Naive B cell (primary cell): ENCODE measurements at places on chromosomes 13 and 19. TPM values are rescaled to one million over a fixed set of nuclear protein-coding genes. Genes with fewer than 3 reads are reported as not detected.

Gene CABP5
- not detected for polyA plus RNA-seq

DNA sequence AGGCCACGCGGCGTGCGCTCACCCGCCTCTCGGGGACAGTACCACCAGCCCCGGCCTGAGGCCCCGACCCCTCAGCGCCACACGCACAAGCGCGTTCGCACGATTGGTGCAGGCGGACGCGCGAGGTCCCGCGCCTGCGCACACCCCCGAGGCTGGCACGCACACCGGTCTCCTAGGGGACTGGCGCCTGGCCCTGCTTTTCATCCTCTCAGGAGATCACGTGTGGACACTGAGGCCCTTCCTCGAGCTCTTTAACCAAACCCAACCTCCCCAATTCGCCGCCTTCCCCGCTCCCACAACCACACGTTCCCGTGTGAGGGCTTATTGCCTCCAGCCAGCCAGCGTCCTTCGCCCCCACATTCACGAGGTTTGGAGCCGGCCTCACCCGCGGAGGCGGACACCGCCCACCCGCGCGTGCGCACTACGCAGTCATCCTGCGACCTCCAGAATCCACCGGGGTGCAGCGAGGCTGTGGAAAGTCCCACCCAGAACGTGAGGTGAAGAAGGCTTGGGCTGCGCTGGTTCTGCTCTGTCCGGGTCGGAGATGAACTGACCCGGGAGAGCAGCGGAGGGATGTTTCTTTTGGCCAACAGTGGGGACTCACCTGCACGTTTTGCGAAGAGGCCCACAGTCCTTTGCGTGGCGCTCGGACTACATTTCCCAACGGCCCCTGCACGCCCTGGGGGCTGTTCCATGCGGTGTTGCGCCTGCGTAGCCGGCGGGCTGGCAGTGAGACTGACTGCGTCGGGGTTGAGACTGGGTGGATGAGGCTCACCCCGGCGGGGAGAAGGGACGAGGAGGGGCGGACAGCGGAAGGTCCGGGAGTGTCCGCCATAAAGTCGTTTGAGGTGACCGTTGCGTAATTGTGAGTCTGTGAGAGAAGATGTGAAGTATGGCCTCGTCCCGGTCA is 539 bp upstream of the ZNF667 start:
- peak; percentile 94 for DNase-seq
- peaks cover 55% of the 10 kb centered on the region for H3K4me1 ChIP-seq
- H3K36me3 ChIP-seq: peaks cover 11% of the 10 kb centered on the region
- H3K4me3 ChIP-seq: peak overlapping the region; percentile 95
- peak overlapping the region; percentile 100 for H3K27ac ChIP-seq
- H3K27me3 ChIP-seq: peaks cover 9% of the 10 kb centered on the region

DNA sequence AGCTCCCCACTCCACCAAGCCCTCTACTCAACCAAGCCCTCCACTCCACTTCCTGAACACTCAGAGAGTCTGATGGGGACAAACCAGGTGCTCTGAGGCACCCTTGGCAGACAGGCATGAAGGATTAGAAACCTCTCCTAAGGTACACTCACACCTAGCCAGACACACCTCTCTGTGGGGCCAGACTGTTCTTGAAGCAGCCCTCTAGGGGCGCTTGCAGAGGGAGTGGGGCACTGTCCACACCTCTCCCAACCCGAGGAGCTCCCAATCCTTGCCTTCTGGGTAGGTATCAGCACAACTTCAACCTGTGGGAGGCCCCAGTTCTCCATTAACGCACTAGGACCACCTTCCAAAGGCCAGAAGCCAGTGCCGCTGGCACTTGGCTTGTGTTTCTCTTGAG is 108.7 kb upstream of the VSTM2B start:
- no peak overlapping the region for H3K4me3 ChIP-seq
- DNase-seq: no peak
- H3K27ac ChIP-seq: no peak overlapping the region
- no peaks in the 10 kb centered on the region for H3K36me3 ChIP-seq
- H3K27me3 ChIP-seq: no peaks in the 10 kb centered on the region

Gene CALR3
- polyA plus RNA-seq: not detected

DNA sequence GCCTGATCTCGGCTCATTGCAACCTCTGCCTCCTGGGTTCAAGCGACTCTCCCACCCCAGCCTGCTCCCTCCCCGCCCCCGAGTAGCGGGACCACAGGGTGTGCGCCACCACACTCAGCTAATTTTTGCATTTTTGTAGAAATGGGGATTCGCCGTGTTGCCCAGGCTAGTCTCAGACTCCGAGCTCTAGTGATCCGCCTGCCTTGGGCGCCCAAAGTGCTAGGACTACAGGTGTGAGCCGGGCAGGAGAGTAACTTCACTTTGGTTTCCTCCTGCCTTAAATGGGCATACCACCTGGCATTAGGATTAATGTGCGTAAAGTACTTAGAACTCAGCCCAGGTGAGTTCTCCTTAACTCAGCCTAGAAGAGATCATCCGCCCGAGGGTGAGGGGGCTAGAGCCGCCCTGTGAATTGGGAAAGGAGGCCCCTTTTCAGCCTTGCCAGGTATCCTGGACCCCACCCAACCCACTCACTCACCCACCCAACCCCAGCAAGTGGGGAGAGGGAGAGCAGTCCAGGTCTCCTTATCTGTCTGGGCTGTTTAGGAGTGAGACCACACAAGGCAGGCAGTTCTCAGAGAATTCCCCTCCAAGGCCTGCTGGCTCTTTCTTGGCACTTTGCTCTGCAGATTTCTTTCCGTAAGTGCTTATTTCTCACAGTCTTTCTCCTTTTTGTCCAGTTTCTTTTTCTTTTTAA is 1.2 kb upstream of the ZFP36 start:
- peak overlapping the region; percentile 97 for H3K4me3 ChIP-seq
- no peak for DNase-seq
- peak overlapping the region; percentile 100 for H3K27ac ChIP-seq
- peaks cover 18% of the 10 kb centered on the region for H3K36me3 ChIP-seq
- H3K27me3 ChIP-seq: no peaks in the 10 kb centered on the region

- no peak overlapping the region for H3K27ac ChIP-seq
- peaks cover 5% of the 10 kb centered on the region for H3K36me3 ChIP-seq
- peaks cover 18% of the 10 kb centered on the region for H3K4me1 ChIP-seq
- H3K4me3 ChIP-seq: peak overlapping the region; percentile 21
Measured at GRCh38 chr13:79483086-79483706, 2.2 kb downstream of the NDFIP2 start.

Gene DMRTC2
- not detected for polyA plus RNA-seq

- no peak for DNase-seq
- peaks cover 56% of the 10 kb centered on the region for H3K4me1 ChIP-seq
- peak overlapping the region; percentile 83 for H3K4me3 ChIP-seq
- H3K36me3 ChIP-seq: peaks cover 16% of the 10 kb centered on the region
- peak overlapping the region; percentile 93 for H3K27ac ChIP-seq
Measured at GRCh38 chr19:54138489-54139256, 1.1 kb downstream of the CNOT3 start.
